ENCODE measurements at places on chromosomes 13 and 19.

DNA sequence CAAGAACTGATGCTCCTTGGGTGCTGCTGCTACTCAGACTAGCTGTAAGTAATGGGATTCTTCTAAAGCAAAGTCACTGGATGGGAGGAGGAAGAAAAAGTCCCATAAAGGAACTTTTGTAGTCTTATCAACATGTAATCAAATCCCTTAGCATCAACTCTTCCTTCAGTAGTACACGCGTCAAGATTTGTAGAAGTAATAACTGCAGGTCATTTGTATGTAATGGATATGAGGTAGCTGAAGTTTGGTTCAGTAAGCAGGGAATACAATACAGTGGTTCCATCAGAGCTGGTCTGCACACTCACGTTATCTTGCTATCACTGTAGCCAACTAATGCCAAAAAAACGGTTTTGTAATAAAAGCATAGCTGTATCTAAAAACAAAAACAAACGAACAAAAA, 72.4 kb upstream of the ZDHHC20 start:
- no peak for DNase-seq

GRCh38 chr13:78382491-78382890, 220.9 kb downstream of the POU4F1 start:
- DNase-seq, result no peak

DNA sequence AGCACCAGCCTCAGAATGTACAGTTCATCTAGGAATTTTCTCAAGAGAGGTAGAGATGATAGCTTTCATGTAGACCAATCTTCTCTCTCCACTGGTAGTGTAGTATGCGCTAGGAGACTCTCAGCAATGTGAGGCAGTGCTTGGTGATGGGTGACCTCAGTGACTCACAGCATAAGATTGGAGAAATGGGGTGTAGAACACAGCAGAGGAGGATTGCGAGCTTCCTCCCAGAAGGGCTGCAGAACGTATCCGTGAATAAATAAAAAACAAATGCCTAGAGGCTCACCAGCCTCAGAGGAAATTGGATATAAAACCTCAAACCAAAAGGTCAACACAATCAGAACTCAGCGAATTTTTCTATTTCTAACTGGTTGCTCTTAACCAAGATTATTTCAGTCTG, 182.9 kb upstream of the RXFP2 start:
- DNase-seq, result no peak

GRCh38 chr13:59755632-59756290, 408.0 kb downstream of the DIAPH3 start:
- no peak for DNase-seq

DNA sequence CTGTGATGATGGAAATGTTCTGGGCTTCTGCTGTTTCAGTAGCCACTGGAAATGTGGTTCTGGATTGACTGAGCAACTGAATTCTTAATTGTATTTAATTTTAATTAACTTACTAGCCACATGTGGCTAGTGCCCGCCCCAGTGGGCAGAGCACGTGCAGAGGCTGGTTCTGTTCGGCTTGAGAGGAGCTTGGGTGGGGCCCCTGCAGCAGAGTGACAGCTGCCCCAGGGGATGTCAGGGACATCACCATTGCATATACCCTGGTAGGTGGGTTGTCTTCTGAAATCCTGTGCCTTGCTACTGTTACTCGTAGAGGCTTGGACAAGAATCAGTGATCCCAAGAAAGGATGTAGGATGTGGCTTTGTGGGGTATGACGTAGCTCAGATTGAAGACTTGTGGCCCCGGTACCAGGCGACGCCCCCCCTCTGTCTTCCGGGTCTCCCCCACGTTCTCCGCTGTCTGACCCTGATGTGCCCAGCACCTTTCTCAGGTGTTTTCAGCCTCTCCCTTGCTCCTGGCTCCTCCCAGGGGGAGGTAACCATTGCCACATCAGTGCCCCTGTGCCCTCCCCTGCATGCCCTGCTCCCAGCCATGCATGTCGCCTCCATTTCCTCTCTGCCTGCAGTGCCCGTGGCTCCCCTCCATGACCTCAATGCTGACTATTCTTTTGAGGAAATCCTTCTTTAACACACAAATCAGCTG, 102.6 kb upstream of the RNF113B start:
- no peak for DNase-seq

- no peak for DNase-seq
Measured at GRCh38 chr13:111659842-111660241, 339.4 kb downstream of the TEX29 start.

DNA sequence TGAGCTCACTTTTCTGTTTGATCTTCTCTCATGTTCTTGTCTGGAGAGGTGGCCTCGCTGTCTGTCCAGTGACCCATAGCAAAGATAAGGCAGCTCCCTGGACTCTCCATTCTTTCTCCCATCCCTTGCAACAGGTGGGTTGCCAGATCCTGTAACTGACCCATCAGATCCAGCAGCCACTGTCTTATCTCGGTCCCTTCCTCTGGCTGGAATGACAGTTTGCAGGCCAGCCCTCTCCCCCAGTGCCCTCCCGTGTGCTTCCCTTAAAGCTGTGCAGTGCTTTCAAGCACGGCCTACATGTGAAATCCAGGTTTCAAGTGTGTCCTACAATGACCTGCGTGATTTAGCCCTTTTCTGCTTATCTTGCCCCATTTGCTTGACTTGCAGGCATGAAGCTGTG, 3.7 kb downstream of the GTF3A start:
- no peak for DNase-seq

DNA sequence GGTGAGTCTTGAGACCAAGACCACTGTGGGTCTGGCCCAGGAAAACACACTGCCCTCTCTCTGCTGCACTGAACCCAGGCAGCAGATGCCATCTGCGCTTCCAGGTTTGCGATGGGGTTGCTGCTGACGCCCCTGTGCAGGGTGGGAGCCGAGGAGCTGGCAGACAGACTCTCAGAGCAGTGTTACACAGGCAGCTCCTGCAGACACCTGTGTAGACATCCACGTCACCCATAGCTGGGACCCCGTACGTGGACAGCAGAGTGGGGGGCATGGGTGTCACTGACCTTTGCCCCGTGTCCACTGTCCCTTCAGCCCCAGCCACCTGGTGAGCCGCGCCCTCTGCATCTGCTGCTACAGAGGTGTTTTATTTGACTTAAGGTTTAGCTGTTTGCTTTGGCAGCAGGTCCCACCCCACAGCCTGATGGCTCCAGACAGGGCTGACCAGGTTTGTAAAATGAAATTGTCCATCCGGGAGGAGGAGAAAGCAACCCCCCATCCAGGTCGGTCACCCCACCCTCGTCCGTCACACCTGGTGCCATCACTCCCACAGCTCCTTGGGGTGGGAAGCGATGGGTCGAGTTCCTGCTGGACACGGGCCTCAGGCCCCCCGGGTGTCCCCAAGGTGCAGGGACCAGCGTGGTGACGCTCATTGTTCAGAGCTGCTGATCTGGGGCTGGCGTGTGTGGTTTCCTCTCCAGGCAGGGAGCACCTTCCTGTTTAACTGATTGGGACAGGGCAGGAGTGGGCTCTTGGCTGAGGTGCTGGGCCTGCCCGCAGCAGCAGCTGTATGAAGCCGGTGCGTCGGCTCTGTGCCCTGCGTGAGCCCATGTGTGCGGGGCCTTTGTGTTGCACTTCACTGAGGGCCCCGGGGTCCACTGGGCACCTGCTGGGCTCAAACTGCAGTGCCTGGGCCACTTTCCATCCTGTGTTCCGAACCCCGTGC, 28.4 kb downstream of the MCF2L start:
- no peak for DNase-seq

GRCh38 chr13:79642596-79642995, 161.6 kb downstream of the NDFIP2 start:
- no peak for DNase-seq

DNA sequence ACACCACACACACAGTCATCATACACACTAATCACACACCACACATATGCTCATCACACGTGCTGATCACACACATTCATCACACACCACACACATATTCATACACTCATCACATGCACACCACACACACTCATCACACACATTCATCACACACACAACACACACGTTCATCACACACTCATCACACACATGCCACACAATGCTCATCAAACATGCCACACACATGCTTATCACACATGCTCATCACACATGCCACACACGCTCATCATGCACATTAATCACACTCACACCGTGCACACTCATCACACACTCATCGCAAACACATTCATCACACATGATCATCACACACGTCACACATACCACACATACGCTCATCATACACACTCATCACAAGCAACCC, 47.5 kb downstream of the C1QTNF9 start:
- DNase-seq, result no peak

- DNase-seq, result no peak
Measured at GRCh38 chr19:15328312-15328711, 4.0 kb downstream of the BRD4 start.

Data from activated effector memory CD4-positive, alpha-beta T cell treated with Interleukin-2 at 50 U/mL for 16 hours (primary cell).